ENCODE measurements at places on chromosomes 5 and 9.

DNA sequence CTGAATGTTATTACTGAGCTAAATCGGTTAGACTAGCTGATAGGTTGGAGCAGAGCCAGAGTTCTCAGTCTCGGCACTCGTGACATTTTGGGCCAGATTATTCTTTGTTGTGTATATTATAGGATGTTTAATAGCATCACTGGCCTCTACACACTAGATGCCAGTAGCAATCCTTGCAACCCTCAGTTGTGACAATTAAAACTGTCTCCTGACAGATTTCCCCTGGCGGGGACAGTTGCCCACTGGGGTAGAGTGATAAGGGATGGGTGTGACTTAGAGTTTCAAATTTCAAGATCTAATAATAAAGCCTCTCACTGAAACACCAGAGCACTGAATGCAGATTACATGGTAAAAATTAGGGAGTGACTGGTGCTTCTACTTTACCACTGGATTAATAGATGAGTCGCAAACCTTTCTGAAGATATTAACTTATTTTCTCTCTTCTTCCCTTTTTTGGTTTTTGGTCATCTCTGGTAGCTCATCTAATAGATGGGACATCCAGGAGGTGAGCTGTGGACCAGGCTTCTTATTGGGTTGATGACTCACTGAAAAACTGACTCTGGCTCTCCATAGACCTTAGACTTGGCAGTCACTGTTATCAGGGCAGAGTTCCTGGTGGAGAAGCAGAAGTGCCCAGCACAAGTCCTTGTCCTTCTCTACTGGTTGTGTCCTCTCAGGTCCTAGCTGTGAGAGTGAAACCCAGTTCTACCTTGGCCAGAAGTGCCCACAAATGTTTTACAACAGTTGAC is 150.3 kb downstream of the UNC13B start:
- DNase-seq, result no peak

- DNase-seq, result peak; percentile 82
These were observed 103.2 kb upstream of the VCAN start for GRCh38 chr5:83368319-83368718.

DNA sequence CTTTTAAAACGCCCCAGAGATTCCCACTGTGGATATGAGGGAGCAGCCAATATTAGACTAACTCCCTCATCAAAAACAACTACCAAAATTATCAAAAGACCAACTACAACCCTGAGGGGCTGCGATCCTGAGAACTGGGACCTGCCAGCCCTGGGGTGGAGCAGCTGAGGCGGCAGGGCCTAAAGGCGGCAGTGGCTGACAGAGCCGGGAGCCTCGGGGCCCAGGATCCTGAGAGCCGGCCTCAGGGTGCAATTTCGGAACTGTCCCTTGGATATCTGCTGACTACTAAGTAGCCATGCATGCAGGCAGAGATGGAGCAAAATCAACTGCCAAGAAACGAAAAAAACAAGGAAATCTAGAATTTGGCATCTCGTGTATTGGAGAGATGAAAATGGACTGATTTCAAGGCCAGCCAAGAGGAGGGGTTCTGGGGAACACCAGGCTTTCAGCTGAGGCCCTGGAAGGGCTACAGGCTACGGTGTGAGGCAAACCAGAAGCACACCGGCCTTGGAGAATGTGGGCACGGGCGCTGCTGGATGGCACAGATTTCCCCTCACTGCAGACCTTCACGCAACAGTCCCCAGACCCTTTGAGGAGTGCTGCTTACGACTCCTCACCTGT is 63.6 kb upstream of the UBAC1 start:
- DNase-seq, result no peak

DNA sequence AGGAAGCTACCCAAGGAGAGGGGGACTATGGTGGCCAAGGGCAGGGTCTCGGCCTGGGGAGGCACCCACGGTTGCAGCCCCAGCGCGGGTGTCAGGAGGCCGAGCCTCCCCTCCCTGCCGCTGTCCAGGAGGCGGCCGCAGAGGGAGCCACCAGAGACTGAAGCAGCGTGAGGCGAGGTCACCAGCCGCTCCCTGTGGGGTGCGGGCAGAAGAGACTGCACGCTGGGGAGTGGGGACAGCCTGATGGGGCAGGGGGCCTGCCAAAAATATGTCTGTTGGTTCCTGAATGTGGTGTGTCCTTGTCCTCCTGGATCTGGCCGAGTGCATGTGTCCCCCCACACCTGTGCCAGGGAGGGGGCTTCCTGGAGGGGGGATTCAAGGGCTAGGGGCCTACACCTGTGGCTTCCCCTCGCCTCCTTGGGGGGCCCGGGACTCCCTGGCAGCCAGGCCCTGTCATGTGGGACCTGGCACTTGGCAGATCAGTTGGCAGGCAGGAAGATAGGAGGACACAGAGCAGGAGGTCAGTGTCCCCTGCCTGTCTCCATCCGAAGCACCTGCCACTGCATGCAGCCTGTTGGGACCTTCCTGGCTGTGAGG is 131.2 kb downstream of the DAB2IP start:
- DNase-seq, result no peak

- DNase-seq, result no peak
These were observed 140.9 kb downstream of the CCDC171 start for GRCh38 chr9:15693701-15694100.

DNA sequence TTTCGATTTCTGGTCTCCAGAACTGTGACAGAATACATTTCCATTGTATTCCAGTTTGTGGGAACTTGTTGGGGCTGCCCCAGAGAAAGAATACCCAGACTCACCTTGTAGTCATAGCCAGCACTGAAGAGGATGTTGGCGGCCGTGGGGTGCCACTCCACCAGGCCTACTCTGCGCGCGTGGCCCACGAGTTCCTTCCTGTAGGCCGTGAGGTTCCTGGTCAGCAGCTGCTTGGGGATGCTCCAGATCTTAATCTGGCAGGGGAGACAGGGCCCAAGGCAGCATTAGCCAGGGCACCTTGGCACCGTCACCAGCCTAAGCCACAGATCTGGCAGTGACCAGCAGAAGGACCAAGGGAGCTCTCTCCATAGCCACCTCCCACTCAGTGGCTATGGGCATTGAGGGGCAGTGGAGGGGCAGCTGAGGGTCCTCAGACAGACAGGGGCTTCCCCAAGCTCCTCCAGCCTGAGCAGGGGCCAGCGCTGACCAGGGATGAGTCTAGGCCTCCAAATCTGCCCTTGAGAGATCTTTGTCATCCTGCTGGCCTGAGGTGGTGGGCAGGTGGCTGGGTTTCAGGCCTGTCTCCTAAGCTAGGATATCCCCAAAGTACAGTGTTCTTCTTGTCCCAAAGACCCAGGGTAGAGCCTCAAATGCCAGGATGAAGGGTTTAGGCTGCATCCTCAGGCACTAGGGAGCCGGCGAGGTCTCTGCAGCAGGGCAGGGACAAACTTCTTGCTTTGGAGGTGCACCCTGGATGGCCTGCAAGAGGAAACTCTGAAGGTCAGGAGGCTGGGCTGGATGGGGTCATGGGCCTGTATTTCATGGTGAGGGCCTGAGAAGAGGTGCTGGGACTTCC is 15.9 kb upstream of the TRIM14 start:
- no peak for DNase-seq

GRCh38 chr9:93324191-93324834 is 127.2 kb upstream of the FAM120A start:
- DNase-seq, result no peak

DNA sequence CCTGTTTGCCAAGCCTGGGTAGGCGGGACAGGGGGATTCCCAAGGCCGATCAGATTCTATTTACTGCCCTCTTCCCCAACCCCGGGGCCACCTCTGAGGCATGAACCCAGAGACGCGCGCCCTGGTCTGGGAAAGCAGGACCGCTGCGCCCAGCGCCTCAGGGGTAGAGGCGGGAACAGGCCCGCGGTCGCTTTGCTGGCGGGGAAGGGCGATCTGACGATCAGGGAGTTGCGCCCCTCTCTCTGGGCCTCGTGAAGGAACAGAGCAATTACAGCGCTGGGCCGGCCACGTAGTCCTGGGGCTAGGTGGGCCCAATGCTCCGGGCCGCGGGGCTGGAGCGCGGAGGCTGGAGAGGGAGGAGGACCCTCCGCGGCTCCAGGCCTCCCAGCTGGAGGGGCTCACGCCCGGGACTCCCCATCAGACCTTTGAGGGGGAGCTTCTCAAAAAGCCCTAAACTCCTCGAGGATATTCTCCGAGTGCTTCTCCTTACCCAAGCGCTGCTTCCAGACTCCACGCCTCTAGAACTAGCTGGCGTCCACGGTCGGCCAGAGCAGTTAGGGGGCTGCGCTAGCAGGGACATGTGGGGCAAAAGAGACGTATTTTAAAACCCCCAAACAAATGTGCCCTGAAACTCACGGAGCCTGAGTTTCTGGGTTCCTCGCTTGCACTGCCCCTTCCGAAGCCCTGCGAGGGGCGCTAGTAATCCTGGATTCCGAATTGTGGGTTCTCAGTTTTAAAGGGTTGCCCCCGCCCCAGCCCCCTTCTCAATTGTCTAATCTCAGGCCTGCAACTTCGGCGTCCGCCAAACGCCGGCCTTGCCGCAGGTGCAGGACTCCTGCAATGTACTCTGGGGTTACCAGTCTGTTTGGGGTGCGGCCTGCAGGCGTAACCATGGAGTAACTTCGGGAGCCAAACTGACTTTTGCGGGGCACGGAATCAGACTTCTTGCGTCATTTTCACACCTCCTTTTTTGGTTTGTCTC is 57.6 kb downstream of the TMEM174 start:
- no peak for DNase-seq

DNA sequence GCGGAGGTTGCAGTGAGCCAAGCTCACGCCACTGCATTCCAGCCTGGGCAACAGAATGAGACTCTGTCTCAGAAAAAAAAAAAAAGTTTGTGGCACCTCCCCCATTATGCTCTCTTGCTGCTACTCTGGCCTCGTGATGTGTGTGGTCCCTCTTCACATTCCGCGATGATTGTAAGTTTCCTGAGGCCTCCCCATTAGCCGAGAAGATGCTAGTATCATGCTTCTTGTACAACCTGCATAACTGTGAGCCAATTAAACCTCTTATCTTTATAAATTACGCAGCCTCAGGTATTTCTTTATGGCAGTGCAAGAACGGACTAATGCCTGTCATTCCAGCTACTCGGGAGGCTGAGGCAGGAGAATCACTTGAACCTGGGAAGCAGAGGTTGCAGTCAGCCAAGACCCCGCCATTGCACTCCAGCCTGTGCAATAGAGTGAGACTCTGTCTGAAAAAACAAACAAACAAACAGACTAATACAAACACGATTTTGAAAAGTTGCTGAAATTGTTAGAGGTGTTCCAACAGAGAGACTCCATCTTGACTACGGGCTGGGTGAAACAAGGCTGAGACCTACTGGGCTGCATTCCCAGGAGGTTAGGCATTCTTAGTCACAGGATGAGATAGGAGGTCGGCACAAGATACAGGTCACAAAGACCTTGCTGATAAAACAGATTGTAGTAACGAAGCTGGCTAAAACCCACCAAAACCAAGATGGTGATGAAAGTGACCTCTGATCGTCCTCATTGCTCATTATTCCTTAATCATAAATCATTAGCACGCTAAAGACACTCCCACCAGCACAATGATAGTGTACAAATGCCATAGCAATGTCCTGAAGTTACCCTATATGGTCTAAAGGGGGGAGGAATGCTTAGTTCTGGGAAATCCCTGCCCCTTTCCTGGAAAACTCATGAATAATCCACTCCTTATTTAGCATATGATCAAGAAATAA is 8.3 kb upstream of the AFF4 start:
- DNase-seq, result no peak

GRCh38 chr5:56466136-56466816 is 233.1 kb upstream of the ANKRD55 start:
- DNase-seq, result no peak

DNA sequence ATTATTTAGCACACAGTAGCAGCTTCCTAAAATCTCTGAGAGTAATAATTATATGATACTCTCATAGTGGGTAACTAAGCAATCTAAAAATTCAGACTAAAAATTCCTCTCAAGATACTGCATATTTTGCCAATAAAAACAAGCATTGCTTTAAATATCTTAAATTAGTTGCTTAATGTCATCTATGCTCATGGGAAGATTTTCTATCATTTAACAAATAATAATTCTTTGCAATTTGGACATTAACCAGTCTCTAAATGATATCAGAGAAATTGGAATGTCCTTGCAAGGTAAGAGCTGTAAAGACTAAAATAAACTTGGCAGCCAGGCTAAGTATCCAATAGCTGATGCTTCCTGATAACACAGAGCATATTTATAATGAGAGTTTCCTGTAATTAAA is 221.8 kb downstream of the SNCAIP start:
- DNase-seq, result no peak

DNA sequence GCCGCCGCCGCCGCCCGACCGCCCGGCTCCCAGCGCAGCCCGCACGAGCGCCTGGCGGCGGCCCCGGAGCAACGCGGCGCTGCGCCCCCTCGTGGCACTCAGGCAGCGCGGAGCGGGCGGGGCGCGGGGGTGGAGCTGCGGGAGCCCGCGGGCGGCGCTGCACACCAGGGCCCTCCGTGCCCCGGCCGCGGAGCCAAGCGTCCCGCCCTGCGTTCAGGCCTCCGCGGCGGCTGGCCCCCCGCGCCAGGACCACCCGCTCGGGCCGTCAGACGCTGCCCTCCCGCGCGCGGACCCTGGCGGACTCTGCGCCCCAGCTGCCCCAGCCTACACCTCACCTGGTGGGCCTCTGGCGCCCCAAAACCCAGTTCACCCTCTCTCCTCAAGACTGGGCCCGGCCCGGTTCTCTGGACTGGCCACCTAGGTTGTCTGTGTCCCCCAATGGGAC is at the start of gene RASGEF1C:
RASGEF1C (minus strand) TSS at position 75 of the 445 bp plus-strand sequence. CDS start 71,159 bp downstream, outside the sequence.
- DNase-seq, result peak; percentile 9

GRCh38 chr5:113166852-113167366 is 190.3 kb downstream of the DCP2 start:
- no peak for DNase-seq

DNA sequence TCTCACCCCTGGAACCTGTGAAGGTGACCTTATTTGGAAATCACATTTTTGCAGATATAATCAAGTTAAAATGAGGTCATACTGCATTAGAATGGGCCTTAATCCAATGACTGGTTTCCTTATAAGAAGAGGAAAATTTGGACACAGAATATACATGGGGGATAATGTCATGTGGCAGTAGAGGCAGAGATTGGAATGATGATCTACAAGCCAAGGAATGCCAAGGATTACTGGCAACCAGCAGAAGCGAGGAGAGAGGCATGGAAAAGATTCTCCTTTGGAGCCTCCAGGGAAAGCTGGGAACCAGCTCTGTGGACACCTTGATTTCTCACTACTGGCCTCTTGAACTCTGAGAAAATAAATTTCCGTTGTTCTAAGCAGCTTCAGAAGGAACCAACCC is 20.2 kb upstream of the CEP78 start:
- DNase-seq, result no peak

DNA sequence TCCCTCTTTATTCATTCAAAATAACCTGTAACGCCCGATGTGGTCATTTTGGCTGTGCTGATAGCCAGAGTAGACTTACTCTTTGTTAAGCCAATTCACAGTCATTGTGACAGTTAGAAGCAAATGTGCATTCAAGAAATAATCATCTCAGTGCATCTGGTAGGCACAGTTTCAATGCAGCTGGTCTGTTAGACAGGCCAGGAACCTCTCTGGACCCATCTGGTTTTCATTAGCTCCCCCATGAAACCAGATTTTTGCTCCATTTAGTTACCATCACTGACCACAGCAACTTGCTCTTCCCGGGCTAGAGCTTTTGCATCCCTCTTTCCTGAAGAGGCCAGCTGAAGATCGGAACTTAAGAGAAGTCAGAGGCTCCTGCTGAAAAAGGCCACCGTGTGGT is 284.2 kb downstream of the NSG2 start:
- DNase-seq, result no peak

GRCh38 chr5:11607944-11608483 is 296.2 kb downstream of the CTNND2 start:
- DNase-seq, result no peak

GRCh38 chr5:141135030-141135717 is at the start of gene PCDHB5:
PCDHB5 (plus strand) TSS chr5:141135206; CDS start chr5:141135435, 229 bp downstream.
- peak; percentile 28 for DNase-seq

- DNase-seq, result no peak
These were observed 55.6 kb upstream of the EGFLAM start for GRCh38 chr5:38202741-38203140.

GRCh38 chr5:65611524-65611923 is 12.6 kb downstream of the TRIM23 start:
- DNase-seq, result no peak

All from COLO829 (cell line).